ENCODE measurements at places on chromosomes 7 and 10.

DNA sequence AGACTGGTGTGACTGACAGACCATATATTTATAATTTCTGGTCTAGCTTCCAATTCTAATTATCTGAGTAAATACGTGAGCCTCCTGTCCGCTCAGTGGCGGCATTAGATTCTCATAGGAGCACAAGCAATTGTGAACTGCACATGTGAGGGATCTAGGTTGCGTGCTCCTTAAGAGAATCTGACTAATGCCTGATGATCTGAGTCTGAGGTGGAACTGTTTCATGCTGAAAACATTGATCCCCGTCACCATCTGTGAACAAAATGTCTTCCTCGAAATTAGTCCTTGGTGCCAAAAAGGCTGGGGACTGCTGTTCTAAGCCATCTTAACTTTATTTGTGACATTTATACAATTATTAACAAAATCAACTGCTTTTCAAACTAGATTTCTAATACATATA, 164.7 kb upstream of the MEOX2 start:
- no peak for DNase-seq

DNA sequence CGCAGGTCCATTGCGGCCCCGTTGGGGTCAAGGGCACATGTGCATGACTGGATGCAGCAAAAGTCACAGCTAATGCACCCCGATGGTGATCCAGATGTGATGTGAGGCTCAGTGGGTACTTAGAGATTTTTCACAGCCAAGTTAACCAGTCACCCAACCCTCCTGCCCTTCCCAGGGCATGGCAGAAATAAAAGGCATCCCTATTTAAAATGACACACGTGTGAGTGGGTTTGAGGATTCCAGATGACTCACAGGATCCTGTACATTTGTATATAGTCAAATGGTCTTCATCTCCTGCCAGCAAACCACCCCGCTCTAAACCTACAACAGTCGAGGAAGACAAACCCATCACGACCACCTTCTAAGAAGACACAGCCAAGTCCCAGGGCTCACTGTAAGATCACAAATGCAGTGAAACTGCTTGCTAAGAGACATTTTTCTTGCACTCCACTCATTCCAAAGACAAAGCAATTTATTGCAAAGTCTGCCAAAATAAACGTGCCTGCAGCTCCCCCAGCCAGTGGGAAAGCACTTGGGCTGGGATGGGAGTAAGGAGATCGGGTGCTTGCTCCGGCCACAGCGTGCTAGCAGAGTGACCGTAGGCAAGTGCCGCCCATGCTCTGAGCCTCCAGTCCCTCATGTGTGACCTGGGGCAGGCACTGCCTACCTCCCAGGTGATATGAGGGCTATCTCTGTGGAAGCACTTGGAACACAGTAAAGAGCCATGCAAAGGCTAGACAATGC, 86.6 kb upstream of the MACROH2A2 start:
- DNase-seq: no peak

GRCh38 chr10:67978749-67979148, 94.3 kb downstream of the SIRT1 start:
- no peak for DNase-seq

DNA sequence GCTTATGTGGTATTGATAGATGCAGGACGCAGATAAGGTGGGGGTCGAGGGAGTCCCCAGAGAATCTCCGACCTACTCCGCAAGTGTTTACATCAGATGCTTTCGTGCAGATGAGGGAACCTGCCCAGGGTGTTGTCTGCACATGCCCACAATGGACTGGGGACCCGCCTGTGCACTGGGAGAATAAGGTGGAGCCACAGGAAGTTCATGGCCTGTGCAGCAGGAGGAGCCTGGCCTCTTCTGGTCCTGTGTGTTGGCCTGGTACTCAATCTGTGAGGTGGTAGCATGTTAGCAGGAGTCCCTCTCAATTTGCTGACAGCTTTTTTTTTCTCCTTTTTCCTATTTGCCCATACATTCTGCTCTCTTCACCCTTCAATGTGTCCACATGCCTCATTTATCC, 54.1 kb upstream of the AKR1C1 start:
- DNase-seq: no peak

DNA sequence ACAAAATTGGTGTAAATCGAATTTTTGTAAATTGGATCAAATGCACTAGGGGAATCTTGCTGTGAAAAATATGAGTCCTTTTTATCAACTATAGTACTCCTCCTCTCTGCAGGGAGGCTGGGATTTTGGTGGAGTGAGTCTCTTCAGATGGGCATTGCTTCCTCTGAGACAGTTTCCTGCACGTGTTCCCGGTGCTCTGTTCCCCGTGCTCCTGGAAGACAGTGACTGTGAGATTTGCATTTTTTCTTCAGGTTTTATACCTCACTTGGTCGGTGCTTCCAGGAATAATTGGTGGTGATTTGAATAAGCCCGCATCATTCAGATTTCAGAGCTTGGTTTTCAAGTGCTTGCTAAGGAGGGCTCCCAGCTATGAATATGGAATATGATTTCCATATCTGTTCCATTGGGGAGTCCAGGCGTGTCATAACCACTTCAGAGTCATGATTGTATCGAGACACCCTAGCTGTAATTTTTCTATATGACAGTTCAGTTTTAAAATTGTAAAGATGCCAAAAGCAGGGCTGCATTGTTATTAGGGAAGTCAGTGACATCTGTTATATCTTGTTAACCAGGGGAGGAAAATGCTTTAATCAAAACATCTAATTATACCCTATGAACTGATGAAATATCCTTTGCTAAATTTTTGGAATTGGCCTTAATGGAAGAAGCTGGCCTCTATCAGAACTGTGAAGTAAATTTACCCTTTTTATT, 12.3 kb downstream of the AUTS2 start:
- DNase-seq: no peak

GRCh38 chr7:26759108-26759507, 105.3 kb downstream of the SKAP2 start:
- no peak for DNase-seq

DNA sequence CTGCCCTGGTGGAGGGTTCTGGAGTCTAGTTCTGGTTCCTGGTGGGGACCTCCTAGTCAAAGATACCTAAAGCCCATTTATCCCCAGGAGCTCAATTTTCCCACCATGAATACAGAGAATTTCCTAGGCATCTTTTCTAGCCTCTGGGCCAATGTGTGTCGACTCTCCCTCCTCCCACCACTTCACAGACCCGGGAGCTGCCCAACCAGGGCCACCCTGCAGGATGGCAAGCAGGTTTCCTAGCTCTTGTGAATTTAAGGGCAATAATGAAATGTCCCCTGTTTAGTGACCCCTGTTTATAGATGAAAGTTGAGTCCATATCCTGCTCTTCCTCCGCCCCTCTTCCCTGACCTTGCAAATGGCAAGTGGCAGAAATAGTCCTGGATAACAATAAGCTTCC, 9.4 kb downstream of the DLX5 start:
- DNase-seq: no peak

GRCh38 chr10:69867699-69868558, 66.2 kb downstream of the COL13A1 start:
- no peak for DNase-seq

- peak; percentile 25 for DNase-seq
Measured at GRCh38 chr10:48451969-48452878, 145.7 kb downstream of the MAPK8 start.

GRCh38 chr10:30432622-30433305, 1.2 kb upstream of the MAP3K8 start:
- peak; percentile 67 for DNase-seq

- no peak for DNase-seq
Measured at GRCh38 chr7:94029976-94030375, 25.8 kb upstream of the BET1 start.

DNA sequence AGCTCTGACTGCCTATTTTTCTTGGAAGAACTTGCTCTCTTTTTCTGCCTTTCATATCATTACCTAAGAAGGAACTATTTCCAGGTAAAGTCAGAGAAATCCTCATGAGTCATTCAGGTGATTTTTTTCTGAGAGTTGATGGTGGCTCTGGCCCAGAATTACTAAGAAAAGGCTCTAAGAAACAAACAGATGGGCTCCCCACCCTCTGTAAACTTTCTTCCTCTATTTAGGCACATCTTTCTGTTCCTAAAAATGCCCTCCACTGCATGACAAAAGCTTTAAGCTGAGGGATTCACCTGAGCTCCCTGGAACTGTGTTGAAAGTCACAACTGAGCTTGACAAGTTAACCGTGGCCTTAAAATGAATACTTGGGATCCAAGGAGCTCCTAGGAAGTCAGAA, 1.6 kb downstream of the OLAH start:
- DNase-seq: no peak

- no peak for DNase-seq
Measured at GRCh38 chr10:4108693-4109092, 323.7 kb upstream of the KLF6 start.

GRCh38 chr10:62614389-62615157, 189.9 kb upstream of the ADO start:
- peak; percentile 38 for DNase-seq

GRCh38 chr10:31659665-31660064, 269.0 kb downstream of the ARHGAP12 start:
- no peak for DNase-seq

All from GM20000 (cell line).